Activated naive CD4-positive, alpha-beta T cell treated with anti-CD3 and anti-CD28 coated beads for 36 hours (primary cell): ENCODE measurements at places on chromosomes 2 and 18. TPM values are rescaled to one million over a fixed set of nuclear protein-coding genes. Genes with fewer than 3 reads are reported as not detected.

GRCh38 chr2:41966920-41967319, 80.9 kb upstream of the PKDCC start:
- DNase-seq: no peak

The CGREF1 gene
- 5.8 TPM for total RNA-seq

The GAL3ST2 gene
- not detected for total RNA-seq

DNA sequence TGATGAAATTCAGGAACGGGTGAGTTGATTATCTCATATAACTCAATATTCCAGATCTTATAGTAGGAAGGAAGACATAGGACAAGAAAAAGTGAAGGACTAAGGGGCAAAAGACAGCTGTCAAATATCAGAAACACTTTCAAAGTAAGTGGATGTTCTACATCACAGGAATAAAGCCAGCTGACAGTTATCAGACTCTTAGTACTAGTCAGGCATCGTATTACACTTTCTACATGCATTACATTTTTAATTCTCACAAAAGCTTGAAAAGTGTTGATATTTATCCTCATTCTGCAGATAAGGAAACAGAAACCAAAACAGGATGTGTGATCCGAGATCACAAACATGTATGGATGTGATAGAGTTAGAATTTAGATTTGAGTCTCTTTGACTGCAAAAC, 63.4 kb downstream of the DNAH6 start:
- DNase-seq: no peak

DNA sequence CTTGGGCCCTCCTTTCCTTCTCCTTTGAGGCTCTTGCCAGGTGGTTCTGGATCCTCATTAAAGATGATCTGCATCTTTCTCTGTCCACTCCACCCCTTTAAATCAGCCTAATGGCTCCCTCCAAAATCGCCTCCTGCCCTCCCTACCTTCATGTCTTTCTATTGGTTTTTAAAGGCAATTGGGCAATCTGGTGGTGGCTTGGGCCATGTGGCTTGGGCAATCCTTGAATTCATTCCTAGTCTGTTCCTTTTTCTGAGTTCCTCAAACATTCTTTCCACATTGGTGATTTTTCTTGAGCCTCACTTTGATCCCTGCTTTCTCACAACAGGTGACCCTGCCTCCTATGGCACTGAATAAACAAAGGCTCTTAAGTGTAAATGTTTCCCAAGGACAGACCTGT, 266.2 kb upstream of the REV1 start:
- DNase-seq: no peak

The CFAP65 gene
- not detected for total RNA-seq

- no peak for DNase-seq
Observed at GRCh38 chr2:169822036-169822435, 2.7 kb downstream of the METTL5 start.

The USP37 gene
- 23.2 TPM for total RNA-seq

DNA sequence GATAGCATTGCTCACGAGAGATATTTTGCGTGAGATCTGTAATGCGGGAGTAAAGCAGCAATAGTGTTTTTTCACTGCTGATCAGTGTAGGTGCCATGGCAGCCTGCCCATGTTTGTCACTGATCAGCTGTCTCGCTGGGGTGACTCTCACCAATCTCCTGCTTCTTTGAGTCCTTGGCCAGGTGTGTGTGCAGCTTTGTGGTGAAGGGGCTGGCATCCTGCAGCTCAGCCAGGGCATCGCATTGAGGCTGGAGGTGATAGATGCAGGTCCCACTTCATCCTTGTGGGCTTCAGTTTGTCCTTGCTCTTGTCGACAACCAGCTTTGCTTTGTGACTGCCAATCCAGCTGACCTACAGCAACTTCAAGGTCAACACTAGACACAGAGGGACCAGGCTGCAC, 258.3 kb upstream of the CXCR4 start:
- peak; percentile 59 for DNase-seq

DNA sequence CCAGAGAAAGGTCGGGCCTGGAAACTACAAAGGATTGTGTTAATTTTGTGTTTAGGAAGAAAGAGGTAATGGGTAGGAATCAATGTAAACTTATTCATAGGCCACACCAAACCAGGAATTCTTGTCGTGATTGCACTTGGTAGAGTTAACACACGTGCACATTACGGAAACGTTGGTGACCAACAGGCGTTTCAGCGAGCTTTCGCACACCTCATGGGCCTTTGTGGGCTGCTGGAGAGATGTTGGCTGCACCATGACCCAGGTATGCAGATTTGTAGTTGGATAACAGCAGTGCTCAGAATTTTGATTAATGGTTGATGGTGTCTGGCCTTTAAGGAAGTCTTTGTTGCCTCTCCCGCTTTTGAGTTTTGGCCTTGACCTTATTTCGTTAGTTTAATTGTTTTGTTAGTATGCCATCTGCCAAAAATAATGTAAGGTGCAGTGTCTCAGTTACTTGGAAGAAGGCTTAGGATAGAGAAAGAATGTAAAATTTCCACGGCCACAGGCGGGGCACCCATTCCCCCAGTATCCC, 1.9 kb downstream of the ZNF236 start:
- no peak for DNase-seq

DNA sequence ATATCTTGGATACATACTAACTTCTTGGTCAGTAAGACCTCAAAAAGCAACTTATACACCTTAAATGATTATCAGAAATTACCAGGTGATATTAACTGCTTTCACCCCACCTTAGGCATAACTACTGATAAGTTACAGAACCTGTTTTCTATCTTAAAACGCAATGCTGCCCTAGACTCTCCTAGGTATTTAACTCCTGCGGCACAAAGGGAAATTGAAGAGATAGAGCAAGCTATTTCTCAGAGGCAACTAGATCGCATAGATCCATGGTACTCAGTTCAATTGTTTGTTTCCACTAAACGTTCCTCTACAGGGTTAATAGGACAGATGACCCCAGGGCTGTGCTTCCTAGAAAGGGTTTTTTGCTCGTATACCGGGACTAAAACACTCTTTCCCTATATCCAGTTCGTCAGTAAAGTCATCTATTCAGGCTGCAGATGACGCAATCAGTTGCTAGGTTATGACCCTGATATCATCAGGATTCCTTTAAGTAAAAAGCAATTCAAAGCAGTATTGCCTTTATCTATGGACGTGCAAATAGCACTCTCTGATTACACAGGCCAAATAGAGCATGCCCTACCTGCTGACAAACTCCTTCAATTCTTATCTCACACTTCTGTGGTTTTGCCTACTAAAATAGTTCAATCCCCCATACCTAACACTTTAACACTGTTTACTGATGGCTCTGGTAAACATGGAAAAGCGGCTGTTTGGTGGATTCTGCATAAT, 62.3 kb upstream of the MYO3B start:
- DNase-seq: no peak

GRCh38 chr2:164754157-164755093, 87.2 kb downstream of the COBLL1 start:
- no peak for DNase-seq

The TM4SF20 gene
- total RNA-seq: not detected

GRCh38 chr2:98515250-98515991, 70.8 kb downstream of the INPP4A start:
- peak; percentile 36 for DNase-seq

- peak; percentile 53 for DNase-seq
Observed at GRCh38 chr2:27723372-27724144, 48.0 kb upstream of the MRPL33 start.

DNA sequence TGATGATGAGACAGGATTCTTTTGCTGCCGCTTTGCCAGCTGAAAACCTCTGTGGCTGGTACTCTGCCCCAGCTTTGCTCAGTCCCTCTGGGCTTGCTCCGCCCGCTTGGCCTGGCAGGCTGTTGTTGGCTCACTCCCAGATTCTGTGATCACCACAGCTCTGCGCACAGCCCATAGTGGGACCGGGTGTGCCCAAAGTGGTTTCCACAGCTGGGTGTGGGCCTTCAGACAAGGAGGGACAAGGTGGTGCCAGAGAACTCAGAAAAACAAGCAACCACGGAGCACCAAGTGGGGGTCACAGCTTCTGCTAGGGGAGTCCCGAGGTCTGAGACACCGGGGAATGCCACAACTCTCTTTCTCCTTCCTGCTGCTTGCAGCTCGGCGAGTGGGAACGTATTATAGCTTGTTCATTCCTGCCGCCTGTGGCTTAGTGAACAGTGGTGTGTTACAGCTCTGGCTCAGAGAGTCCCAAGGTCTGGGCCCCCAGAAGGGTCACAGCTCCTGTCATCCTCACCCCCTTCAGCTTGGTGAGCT, 9.2 kb upstream of the KYNU start:
- DNase-seq: no peak

The RRM2 gene
- total RNA-seq: 514 TPM

- no peak for DNase-seq
Observed at GRCh38 chr2:18959952-18960717, 370.8 kb upstream of the NT5C1B start.
